Stimulated activated CD4-positive, alpha-beta T cell treated with anti-CD3 and anti-CD28 coated beads, TNF-alpha, amount 100 ng/mL, for 48 hours (primary cell): ENCODE measurements at places on chromosomes 12 and 14.
A peak's percentile ranks its signal among the peaks of the same experiment; 100 is the strongest.

- peak; percentile 9 for DNase-seq
Observed at GRCh38 chr12:76032043-76032981, 736 bp upstream of the PHLDA1 start.

- DNase-seq = no peak
Observed at GRCh38 chr12:30823156-30823699, 68.5 kb upstream of the CAPRIN2 start.

GRCh38 chr14:63938198-63939005, 85.6 kb downstream of the SYNE2 start:
- DNase-seq = no peak

DNA sequence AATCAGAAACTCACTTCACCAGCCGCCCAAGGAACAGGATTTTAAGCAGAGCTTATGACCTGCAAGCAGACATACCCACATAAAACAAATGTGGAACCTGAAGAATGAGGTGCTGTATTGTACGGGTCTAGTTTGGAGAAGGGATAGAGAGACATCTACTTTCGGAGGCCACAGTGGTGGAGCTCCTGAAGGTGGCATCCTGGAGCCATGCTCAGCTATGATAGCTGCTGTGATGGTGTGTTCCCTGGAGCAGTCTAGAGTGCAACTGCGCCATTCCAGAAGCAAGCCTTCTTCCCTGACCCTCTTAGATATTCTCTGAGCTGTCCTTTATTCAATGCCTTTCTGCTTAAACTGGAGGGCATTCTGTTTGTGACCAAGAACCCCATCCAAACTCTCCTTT, 402.6 kb downstream of the FUT8 start:
- no peak for DNase-seq

GRCh38 chr14:85413836-85414526, 116.0 kb upstream of the FLRT2 start:
- no peak for DNase-seq

DNA sequence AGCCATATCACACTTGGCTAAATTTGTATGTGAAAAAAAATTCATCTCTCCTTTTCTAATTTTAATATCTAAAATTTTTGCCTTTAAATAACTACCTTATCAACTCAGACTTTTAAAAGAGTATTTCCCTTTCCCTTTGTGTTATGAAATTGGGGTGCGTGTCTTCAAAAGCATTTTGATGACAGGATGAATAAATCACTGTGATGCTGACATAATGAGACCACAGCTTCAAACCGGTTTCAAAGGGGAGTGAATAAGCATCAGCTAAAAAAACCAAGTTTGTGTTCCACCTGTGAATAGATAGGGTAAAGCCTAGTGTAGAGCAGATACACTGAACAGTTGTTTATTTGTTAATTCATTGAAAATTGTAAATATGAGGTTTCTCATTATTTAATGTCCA, 85.0 kb downstream of the LGR5 start:
- no peak for DNase-seq

GRCh38 chr12:46675736-46676135, 150.1 kb downstream of the SLC38A4 start:
- no peak for DNase-seq

DNA sequence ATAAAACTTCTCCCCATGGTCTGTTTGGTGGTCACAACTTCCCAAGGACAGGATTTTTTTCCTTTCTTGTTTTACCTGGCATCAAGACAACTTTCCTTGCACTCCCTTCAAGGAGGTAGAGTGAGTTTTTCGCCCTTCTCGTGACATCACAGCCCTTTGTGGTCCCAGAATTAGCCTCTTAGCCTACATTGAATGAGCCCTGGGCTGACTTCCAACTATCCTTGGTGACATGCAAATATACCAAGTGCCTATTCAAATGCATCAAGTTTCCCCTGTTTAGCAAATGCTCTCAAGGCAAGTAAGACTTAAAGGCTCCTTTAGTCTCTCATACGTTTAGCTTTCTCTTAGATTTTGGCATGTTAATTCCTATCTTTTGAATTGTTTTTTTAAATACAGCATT, 36.6 kb downstream of the TC2N start:
- no peak for DNase-seq

DNA sequence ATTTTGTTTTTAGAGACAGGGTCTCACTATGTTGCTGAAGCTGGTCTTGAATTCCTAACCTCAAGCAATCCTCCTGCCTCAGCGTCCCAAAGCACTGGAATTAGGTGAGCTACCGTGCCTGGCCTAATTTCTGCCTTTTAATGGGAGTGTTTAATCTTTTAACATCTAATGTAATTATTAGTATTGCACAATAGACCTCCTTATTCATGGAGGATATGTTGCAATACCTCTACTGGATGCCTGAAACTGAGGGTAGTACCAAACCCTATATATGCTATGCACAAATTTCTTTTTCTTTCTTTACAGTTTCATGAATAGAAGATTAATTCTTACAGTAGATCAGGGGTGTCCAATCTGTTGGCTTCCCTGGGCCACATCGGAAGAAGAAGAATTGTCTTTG, 47.8 kb downstream of the MYRFL start:
- DNase-seq = no peak

GRCh38 chr12:62530596-62530995, 64.0 kb downstream of the MON2 start:
- DNase-seq = no peak

- DNase-seq = no peak
Observed at GRCh38 chr14:91322623-91323022, 78.1 kb upstream of the GPR68 start.

DNA sequence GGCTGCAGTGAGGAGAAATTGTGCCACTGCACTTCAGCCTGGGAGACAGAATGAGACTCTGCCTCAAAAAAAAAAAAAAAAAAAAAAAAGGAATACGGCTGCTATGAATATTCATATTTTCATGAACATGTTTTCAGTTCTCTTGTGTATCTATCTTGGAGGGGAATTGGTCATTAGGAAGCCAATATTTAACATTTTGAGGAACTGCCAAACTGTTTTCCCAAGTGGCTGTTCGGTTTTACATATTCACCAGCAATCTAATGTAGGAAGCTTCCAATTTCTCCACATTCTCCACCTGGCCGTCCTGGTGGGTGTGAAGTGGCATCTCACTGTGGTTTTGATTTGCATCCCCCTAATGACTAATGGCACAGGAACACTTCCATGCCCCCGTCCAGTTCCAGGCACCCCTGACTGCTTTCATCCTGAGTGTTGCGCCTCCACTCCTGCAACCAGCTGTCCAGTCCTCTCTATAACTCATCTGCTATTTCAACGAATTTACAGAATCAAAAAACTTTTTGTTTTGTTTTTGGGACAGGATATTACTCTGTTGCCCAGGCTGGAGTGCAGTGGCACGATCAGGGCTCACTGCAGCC, 5.7 kb downstream of the STXBP6 start:
- no peak for DNase-seq

- DNase-seq = no peak
Observed at GRCh38 chr14:74584951-74585350, 27.1 kb downstream of the LTBP2 start.

DNA sequence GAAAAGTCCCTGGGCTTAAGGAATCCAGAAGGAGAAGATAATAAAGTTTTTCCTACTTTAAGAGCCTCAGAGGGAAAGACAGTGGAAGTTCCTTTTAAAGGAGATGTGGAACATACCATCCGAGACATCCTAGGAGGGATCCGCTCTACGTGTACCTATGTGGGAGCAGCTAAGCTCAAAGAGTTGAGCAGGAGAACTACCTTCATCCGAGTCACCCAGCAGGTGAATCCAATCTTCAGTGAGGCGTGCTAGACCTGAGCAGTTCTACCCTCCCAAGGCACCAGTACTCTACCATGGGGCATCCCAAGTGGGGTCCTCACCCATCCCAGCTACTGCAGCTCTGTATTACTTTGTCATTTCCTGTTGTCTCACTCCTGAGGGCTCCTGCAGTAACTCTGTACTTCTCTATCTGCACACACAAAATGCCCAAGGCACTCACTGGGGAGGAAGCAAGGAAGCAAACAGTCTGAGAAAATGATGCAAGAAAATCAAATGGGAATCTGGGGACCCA, 3.8 kb downstream of the TINF2 start:
- DNase-seq = no peak

DNA sequence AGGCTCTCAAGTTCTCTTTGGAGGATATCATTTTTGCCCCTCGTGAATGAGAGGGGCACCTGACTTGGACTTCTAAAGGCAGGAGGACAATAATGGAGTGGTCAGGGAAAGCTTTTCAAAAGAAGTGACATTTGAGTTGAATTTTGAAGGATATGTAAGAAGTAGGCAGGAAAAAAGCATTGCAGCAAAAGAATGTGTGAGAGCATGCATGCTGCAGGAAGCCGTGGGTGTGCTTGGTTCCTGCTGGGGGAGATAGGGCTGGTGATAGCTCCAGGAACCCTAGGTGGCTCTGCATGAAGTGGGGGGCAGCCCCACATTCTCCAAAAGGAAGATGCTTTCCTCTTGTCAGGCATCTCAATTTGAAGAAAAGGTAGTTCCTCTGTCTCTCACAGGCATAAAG, 23.1 kb downstream of the ACVR1B start:
- no peak for DNase-seq

DNA sequence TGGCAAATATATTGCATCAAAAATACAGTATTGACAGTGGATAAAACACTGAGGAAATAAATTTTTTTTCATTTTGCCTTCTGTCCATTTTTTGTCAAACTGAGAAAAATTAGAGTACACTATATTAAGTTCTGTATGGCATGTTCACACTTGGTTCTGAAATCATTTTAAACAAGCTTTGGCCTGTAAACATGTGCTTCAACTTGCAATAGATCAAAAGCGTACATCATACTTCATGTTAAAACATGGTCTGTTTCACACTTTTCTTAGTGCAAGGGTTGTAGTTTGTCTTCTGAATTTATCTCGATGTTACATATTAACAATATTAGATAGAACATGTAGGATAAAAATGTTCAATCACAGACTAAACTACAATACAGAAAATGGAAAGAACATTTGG, 208.0 kb downstream of the PCNX1 start:
- no peak for DNase-seq

DNA sequence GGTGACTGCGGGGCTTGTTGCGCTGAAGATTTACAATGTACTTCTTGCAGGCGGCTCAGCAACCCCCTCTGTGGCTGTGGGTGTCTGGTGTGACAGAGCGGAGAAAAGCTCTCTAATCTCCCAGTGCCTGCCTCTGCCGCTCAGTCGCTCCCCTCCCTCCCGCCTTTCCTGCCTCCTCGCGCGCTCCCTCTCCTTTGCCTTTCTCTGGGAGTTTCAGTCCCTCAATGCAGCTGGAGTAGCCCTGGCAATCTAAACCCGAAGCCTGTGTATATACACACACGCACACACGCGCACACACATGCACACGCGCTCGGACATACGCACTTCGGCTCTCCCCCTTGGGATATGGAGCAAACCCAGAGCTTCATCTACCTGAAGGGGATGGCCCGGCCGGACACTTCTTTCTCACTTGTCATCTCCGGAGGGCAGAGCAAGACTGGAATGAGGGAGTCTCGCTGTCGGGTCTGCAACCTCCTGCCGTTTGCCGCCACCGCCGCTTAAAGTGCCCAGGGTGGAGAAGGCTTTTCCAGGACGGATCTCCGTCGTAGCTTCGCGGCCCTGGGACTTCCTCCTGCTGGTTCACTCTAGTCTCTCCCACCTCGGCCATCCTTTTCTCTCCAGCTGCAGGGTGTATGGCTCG, 599 bp upstream of the TRHDE start:
- no peak for DNase-seq

DNA sequence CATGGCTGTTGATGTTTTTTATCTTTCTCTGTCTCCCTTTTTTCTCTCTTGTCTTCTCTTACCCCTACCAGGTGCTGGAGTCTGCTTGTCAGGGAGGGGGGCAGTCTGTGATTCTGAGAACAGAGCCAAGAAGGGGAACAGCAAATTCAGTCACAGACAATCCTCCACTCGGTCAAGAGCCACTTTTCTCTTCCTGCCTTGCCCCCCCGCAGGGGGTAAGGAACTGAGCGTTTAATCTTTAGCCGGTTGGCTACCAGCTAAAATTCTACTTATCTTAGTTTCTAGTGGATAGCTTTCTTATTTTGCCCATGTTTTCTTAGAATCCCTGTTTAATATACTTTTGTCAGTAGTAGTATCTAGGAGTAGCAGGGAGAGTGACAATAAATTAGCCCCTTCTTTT, 1.9 kb downstream of the RIMKLB start:
- DNase-seq = no peak

- no peak for DNase-seq
Observed at GRCh38 chr14:100333827-100334226, 10.7 kb downstream of the SLC25A47 start.

DNA sequence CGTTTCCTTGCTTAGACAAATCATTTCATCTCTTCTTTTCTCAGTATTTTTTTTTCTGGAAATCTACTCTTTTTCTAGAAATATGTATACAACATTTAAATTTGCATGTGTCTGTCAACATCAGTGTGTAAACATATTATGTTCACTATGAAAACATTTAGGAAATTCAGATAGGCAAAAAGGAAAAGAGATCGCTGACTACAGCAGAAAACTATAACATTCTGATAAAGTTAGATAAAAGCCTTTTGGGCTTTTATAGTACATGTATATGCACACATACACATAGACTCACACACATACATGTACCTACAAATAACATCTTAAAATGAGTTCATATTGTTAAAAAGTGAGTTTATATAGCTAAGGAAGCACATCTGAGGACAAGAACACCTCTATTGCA, 142.1 kb downstream of the RAD51B start:
- DNase-seq = no peak

DNA sequence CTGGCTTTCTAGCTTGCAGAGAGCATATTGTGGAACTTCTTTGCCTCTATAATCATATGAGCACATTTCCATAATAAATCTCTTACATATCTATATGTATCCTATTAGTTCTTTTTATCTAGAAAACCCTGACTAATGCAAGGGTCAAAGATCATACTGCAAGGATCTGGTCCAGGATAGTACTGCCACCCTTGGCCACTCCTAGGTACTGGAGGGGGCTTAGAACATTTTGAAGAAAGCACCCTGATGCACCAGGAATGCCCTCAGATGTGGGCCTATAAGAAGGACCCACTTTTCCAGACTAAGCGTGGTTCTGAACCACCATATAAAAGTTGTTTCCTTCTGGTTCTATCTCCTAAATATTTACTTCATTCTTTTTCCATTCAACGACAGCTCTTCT, 14.6 kb downstream of the ATXN7L3B start:
- DNase-seq = no peak

GRCh38 chr12:5723071-5723470, 222.0 kb downstream of the ANO2 start:
- no peak for DNase-seq

DNA sequence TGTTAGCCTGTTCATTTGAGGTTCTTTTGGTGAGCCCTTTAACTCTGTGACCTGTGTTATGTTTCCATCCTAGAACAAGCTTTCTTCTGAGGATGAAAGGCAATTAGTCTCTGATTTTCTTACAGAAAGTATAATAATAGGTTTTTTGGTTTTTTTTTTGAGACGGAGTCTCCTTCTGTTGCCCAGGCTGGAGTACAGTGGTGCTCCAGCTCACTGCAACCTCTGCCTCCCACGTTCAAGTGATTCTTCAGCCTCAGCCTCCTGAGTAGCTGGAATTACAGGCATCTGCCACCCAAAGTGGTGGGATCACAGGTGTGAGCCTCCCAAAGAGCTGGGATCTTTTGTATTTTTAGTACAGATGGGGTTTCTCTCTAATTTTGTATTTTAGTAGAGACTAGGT, 52.7 kb upstream of the SYNE2 start:
- no peak for DNase-seq

GRCh38 chr14:69693145-69693544, 73.8 kb upstream of the SRSF5 start:
- no peak for DNase-seq

GRCh38 chr12:89349814-89350213, 2.5 kb downstream of the DUSP6 start:
- DNase-seq = no peak
